ENCODE measurements at places on chromosomes 11 and 22. TPM values are rescaled to one million over a fixed set of nuclear protein-coding genes. Genes with fewer than 3 reads are reported as not detected.

DNA sequence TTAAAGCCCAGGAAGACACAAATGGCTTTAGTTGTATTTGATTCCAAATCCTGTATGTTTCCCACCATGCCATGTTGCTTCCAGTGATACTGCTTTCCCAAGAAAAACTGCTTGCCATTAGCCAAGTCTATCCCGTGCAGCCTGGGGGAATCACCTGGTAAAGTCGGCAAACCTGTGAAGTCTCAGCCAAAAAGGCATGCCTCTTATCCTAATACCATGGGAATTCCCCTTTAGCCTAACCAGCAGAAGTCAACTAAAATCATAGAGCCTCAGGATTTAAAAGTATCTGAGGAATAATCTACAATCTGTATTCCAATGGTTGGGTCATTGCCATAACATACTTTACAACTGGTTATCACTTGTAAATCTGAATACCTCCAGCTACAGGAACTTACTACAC, 869.4 kb downstream of the DLG2 start:
- H3K4me3 ChIP-seq = no peak overlapping the region
- DNase-seq = no peak
- H3K4me1 ChIP-seq = no peaks in the 10 kb centered on the region
- H3K36me3 ChIP-seq = no peaks in the 10 kb centered on the region
- no peaks in the 10 kb centered on the region for H3K27me3 ChIP-seq

CUL5 gene
- total RNA-seq = 38.0 TPM

GRCh38 chr11:2892215-2892966, 6.8 kb upstream of the CDKN1C start:
- H3K27me3 ChIP-seq = peaks cover 1% of the 10 kb centered on the region
- H3K4me3 ChIP-seq = peak overlapping the region; percentile 90
- DNase-seq = peak; percentile 90
- H3K27ac ChIP-seq = peak overlapping the region; percentile 80
- H3K4me1 ChIP-seq = peaks cover 12% of the 10 kb centered on the region

DGAT2 gene
- total RNA-seq = 7.3 TPM

ANGPTL5 gene
- total RNA-seq = not detected

DNA sequence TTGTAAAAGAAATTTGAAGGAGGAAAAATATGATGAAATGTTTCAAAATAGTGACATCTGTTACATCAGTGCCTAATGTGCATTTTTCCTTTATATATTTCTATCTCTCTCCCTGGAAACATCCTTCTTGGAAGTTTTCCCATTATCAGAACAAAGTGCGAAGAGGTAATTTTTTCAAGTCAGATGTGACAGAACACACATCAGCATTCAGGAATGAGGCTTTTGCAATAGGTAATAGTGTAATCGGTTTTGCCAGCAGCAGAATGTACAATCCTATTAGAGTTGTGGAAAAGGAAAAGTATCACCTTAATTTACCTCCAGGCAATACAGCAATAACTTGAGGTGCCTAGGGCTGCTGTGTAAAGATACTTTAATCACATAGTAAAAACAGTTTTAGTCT, 275.8 kb downstream of the FAT3 start:
- no peaks in the 10 kb centered on the region for H3K36me3 ChIP-seq
- no peaks in the 10 kb centered on the region for H3K4me1 ChIP-seq
- H3K27me3 ChIP-seq = no peaks in the 10 kb centered on the region
- no peak for DNase-seq

GSTT2B gene
- total RNA-seq = 0.36 TPM

- no peak for DNase-seq
- peaks cover 13% of the 10 kb centered on the region for H3K4me1 ChIP-seq
- peaks cover 33% of the 10 kb centered on the region for H3K36me3 ChIP-seq
- H3K4me3 ChIP-seq = no peak overlapping the region
- H3K27me3 ChIP-seq = no peaks in the 10 kb centered on the region
- H3K27ac ChIP-seq = no peak overlapping the region
These were observed 44.1 kb upstream of the RAB1B start for GRCh38 chr11:66224226-66224855.

DNA sequence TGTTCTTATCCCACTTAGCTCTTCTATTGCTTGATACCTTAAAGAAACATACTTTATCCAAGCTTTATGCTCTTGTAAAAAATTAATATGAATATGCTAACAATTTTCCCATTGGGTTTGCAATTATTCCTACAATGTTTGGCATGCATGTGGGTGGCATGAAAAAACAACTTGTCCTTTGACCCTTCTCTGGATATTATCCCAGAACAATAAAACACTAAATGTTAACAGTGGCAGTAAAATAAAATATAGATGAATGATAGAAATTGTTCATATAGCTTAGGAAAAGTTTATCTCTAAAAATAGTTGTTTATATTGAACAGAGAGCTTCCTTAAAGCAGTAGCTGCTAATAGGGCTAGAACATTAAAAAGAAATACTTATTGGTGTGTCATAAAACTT, 860.5 kb upstream of the LRRC4C start:
- no peak for DNase-seq
- no peaks in the 10 kb centered on the region for H3K4me1 ChIP-seq
- H3K36me3 ChIP-seq = no peaks in the 10 kb centered on the region

ANAPC15 gene
- 52.1 TPM for total RNA-seq

ISX gene
- total RNA-seq = not detected

DNA sequence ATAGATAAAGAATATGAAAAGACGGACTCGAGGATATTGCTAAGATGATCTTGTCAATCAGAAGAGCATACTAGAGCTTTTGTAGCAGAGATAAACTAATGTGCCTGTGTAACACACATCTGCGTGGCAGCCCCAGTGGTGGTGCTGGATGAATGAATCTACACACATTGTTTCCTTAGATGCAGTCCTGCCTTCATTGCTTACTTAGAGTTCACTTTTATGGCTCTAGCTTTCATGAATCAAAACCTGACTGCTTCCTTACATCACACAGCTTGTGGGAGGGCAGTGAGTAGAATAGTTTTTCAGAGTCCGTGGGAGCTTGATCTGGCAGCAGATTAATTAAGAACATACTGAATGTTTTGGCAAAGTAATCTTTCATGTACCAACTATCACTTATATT, 83.7 kb downstream of the EXT2 start:
- no peak for DNase-seq
- H3K27ac ChIP-seq = no peak overlapping the region
- no peak overlapping the region for H3K4me3 ChIP-seq
- no peaks in the 10 kb centered on the region for H3K36me3 ChIP-seq

WBP2NL gene
- total RNA-seq = 1.4 TPM

LRRC32 gene
- total RNA-seq = 8.6 TPM

- no peak for DNase-seq
- H3K36me3 ChIP-seq = no peaks in the 10 kb centered on the region
- no peak overlapping the region for H3K27ac ChIP-seq
- no peak overlapping the region for H3K4me3 ChIP-seq
These were observed 153.0 kb downstream of the LRRC4C start for GRCh38 chr11:41306431-41306830.

- DNase-seq = no peak
- peaks cover 2% of the 10 kb centered on the region for H3K4me1 ChIP-seq
- H3K4me3 ChIP-seq = no peak overlapping the region
- no peaks in the 10 kb centered on the region for H3K27me3 ChIP-seq
- no peak overlapping the region for H3K27ac ChIP-seq
These were observed 16.9 kb downstream of the MYRF start for GRCh38 chr11:61769169-61769920.

RAB38 gene
- total RNA-seq = 2.2 TPM

MUC2 gene
- total RNA-seq = not detected

DNA sequence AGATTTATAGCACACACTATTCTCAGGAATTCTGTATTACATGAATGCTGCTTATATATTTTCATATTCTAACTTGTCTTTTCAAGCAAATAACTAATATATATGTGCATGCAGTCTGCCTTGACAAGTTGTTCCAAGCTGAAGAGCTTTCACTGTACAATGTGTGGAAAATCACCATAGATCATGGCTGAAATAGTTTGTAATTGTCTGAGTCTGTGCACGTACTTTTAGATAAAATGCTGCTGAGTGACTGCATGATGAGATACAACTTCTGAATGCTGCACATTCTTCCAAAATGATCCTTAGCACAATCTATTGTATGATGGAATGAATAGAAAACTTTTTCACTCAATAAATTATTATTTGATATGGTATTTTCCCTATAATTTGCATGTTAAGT, 58.9 kb downstream of the SLC5A12 start:
- H3K4me3 ChIP-seq = no peak overlapping the region
- H3K36me3 ChIP-seq = no peaks in the 10 kb centered on the region
- no peaks in the 10 kb centered on the region for H3K27me3 ChIP-seq
- H3K27ac ChIP-seq = no peak overlapping the region

GRCh38 chr11:105388006-105388405, 221.9 kb upstream of the GRIA4 start:
- H3K4me1 ChIP-seq = no peaks in the 10 kb centered on the region
- no peak overlapping the region for H3K4me3 ChIP-seq
- no peak for DNase-seq
- no peaks in the 10 kb centered on the region for H3K27me3 ChIP-seq

GRCh38 chr11:77654770-77655434, 17.3 kb upstream of the CLNS1A start:
- H3K27me3 ChIP-seq = peaks cover 2% of the 10 kb centered on the region
- H3K4me1 ChIP-seq = no peaks in the 10 kb centered on the region
- H3K36me3 ChIP-seq = no peaks in the 10 kb centered on the region

- H3K4me1 ChIP-seq = peaks cover 21% of the 10 kb centered on the region
- peak; percentile 55 for DNase-seq
- H3K27me3 ChIP-seq = no peaks in the 10 kb centered on the region
- peaks cover 24% of the 10 kb centered on the region for H3K36me3 ChIP-seq
- no peak overlapping the region for H3K27ac ChIP-seq
- H3K4me3 ChIP-seq = no peak overlapping the region
These were observed 60.5 kb downstream of the CD82 start for GRCh38 chr11:44625759-44626523.

DNA sequence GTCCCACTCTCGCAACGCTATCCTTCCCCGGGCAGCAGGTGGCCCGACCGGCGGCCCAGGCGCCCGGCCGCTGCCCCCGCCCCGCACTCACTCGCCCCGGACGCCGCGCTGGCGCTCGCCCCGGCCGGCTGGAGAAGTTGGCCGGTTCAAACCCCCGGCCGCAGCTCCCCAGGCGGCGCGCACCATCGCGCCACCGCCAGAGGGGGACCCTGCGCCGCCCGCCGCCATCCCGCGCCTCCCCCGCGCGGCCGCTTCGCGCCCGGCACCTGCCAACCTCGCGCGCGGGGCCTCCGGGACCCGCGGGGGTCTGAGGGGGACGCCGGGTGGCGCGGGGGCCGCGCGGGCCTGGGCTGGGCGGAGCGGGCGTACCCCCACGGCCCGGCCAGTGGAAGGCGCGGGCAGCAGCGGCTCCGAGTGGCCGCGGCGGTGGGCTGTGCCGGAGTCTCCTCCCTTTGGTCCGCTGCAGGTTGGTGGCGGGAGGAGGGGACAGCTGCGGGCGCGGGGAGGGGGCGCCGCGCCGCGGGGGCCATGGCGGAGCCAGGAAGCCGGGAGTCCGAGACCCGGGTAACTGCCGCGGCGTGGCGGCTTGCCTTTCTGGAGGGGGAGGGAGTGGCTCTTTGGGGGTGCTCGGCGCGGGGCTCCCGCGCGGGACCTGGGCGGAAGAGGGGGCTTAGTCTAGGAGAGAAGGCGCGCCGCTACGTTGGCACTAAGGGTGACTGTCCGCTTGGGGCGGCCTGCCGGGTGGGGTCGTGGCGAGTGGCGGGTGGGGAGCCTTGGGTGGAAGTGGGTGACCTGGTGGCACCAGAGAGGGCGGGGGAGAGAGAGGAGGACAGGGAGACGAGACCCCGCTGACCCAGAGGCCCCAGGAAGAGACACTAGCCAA, at the start of the genes MPST and TST:
Gene MPST, plus strand, starts transcription at position 434 of the 883 bp plus-strand sequence. Its CDS starts 95 bp downstream, at position 529.
Gene TST, minus strand, starts transcription at position 139 of the 883 bp plus-strand sequence. CDS start 715 bp downstream, outside the sequence.
- H3K4me3 ChIP-seq = peak within 1 kb of the TSS; percentile 93
- peaks cover 16% of the 10 kb centered on the region for H3K4me1 ChIP-seq
- H3K27ac ChIP-seq = peak within 1 kb of the TSS; percentile 89
- peaks cover 2% of the 10 kb centered on the region for H3K27me3 ChIP-seq

DNA sequence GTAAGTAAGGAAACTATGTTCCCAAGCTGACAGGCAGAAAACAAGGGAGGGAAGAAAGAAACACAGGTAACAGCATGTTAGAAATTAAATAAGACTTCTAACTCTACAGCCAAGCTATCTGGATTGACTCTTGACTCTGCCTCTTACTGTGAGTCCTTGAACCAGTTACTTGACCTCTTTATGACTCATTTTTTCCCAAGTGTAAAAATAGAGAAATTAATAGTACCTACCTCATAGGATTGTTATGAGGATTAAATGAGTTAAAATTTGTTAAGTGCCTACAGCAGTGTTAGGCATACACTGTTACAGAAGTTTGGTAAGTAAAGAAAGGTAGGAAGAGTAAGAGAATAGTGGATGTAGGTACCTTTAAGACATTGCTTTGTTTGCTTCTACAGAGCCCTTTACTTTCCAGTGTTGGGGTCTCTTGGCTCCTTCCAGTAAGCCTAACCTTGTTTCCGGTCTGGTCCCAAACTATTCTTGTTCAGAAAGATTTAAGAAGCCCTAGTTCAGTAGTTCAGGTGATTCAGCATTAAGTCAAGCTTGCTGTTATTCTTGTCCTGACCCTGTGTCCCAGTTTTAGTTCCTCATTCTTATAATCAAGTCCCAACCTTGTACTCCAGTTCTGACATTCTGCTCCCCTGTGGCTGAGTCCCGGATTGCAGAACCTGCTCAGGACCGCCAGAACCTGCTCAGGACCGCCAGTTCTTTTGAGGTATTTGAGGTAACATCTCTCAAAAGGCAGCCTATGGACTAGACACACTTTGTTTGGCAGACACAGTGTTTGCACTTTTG, 963.4 kb upstream of the CCDC90B start:
- H3K4me1 ChIP-seq = no peaks in the 10 kb centered on the region
- H3K27ac ChIP-seq = no peak overlapping the region
- no peaks in the 10 kb centered on the region for H3K27me3 ChIP-seq
- no peak overlapping the region for H3K4me3 ChIP-seq
- no peak for DNase-seq

DNA sequence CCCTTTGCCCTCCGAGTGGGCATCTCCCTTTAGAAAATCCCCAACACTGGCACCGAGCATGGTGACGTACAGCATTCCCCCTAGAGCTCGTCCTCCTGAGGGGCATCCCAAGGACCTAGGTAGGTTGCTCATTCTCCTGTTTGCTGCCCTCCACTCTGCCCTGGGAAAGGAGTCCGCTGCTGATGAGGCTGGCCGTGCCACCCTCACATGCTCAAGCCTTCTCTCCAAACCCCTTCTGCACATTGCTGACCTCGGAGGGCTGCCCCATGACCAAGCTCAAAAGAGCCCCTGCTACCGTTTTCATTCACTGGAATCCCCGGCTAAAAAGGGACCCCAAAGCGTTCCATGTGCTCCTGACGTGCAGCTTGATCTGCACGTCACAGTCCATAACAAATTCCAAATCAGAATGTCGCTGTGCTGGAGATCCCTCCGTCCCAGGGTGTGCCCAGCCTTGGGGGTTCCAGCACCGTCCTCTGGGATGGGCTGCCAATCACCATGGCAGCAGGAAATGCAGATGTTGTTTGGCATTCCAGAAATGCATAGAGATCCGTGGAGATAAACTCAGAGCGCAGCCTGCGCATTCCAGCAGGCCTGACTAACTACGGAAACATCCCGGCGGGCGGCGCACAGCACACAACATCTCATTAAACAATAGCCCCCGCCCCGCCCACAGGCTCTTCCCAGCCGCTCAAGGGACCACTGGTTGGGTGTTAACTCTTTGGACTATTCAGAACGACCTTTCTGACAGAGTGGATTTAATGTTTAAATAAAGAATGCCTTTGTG, 26.3 kb upstream of the GNB1L start:
- H3K4me3 ChIP-seq = no peak overlapping the region
- H3K27ac ChIP-seq = no peak overlapping the region
- no peaks in the 10 kb centered on the region for H3K36me3 ChIP-seq
- H3K27me3 ChIP-seq = no peaks in the 10 kb centered on the region
